ENCODE measurements at places on chromosomes 13 and 19. TPM values are rescaled to one million over a fixed set of nuclear protein-coding genes. Genes with fewer than 3 reads are reported as not detected.

The ZNF426 gene
- total RNA-seq: 0.49 TPM

The OR7D2 gene
- not detected for total RNA-seq

The ISOC2 gene
- total RNA-seq: 64.0 TPM

The KIR3DL1 gene
- total RNA-seq: not detected

The GFY gene
- total RNA-seq: 0.14 TPM

The AXL gene
- total RNA-seq: 97.4 TPM

The VSIG10L gene
- 8.5 TPM for total RNA-seq

The DACT3 gene
- total RNA-seq: 0.27 TPM

The FAAP24 gene
- 16.1 TPM for total RNA-seq

The KIR2DL4 gene
- not detected for total RNA-seq

The ZNF823 gene
- 2.1 TPM for total RNA-seq

The KIR3DL2 gene
- total RNA-seq: not detected

The ITGBL1 gene
- 1.2 TPM for total RNA-seq

The PAF1 gene
- 63.9 TPM for total RNA-seq

The ZNF101 gene
- total RNA-seq: 4.9 TPM

The SIGLEC10 gene
- not detected for total RNA-seq

The C13orf46 gene
- total RNA-seq: not detected

The SLC7A10 gene
- not detected for total RNA-seq

The ZNF701 gene
- total RNA-seq: 0.22 TPM

The DZIP1 gene
- 14.1 TPM for total RNA-seq

The ZNF98 gene
- not detected for total RNA-seq

The FGF9 gene
- total RNA-seq: not detected

The CYP4F8 gene
- not detected for total RNA-seq

The ANGPTL4 gene
- 297 TPM for total RNA-seq

The ZNF544 gene
- 21.7 TPM for total RNA-seq

The UBXN6 gene
- total RNA-seq: 30.7 TPM

The BIVM gene
- 5.1 TPM for total RNA-seq

The SHANK1 gene
- 0.17 TPM for total RNA-seq

The SIGLEC8 gene
- total RNA-seq: not detected

The CDC42EP5 gene
- 0.18 TPM for total RNA-seq

The SPHK2 gene
- total RNA-seq: 17.3 TPM

The RYR1 gene
- total RNA-seq: 3.0 TPM

The CGB2 gene
- 0.41 TPM for total RNA-seq

The PTPRS gene
- 30.1 TPM for total RNA-seq

The LILRB2 gene
- total RNA-seq: 0.14 TPM

The TRPC4 gene
- total RNA-seq: not detected

The NPHS1 gene
- total RNA-seq: 0.24 TPM

The ZNF486 gene
- total RNA-seq: not detected

The OR7A5 gene
- total RNA-seq: not detected

Measured in A549 treated with ZK216348 at 1 μM for 4 hours (cell line).